ENCODE measurements at places on chromosomes 3 and 15.

- DNase-seq = no peak
Measured at GRCh38 chr3:190003681-190004123, 117.0 kb downstream of the P3H2 start.

- no peak for DNase-seq
Measured at GRCh38 chr3:160224811-160225175, 429 bp upstream of the C3orf80 start.

DNA sequence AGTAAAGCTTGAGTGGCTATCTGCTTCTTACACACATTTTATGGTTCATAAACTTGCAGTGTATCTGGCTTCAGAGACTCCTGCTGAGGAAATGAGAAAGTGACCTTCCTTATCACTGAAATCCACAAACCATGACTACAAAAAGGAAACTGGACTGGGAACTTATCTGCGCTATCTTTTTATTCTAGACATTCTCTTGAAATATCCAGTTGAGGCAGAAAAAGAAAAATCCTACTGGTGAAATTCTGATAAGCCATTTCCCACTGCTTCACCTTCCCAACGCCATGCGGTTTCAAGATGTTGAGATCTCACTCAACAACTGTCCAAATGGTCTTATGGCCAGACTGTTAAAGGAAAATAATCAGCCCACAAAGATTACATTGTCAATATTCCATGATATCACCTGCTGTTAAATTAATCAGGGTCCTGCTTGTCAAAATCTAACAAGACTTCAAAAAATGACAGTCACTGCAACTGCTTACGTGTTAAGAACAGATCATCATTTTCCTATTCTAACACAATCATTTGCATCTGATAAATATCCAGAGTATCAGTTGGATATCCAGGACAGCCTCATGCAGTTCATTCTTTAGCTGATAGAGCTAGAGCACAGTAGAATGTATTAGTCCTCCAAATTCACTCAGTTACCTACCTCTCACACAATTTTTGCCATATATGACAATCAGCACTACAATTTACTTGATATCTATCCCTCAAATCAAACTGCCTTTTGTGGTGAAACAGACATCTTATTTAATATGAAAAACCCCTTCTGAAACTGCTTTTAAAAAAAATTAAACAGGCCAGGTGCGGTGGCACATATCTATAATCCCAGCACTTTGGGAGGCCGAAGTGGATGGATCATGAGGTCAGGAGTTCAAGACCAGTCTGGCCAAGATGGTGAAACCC is 538.1 kb downstream of the MAGI1 start:
- DNase-seq = no peak

DNA sequence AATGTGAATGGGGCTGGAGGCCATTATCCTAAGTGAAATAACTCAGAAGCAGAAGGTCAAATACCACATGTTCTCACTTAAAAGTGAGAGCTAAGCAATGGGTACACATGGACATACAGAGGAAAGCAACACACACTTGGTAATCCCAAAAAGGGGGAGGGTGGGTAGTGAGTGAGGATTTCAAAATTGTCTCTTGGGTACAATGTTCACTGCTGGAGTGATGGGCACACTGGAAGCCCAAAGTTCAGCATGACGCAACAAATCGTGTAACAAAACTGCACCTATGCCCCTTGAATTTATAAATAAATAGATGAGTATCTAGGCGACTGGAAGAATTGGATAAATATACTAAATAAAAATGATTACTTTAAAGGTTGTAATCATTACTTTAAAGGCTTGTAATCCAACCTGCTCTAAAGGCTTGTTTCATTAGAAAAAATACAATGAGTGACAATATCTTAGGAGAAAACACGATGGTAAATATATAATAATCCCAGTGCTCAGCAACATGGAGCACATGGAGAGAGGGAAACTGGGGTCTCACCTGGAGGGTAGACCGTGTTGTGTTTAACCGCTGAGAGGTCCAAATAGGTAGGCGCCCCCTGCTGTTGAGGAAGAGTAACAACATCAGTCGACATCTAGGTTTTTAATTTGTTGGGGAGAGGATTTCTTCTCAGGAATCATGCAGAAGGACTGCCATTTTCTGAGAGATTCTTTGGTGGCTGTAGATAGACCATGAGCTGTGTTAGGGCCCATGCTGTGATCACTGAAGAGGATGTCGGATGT is 78.5 kb upstream of the ROBO1 start:
- DNase-seq = no peak

GRCh38 chr3:16618721-16619120 is 13.5 kb upstream of the DAZL start:
- DNase-seq = no peak

Data from hindlimb muscle (tissue), 1 donor.